ENCODE measurements at places on chromosomes 3 and 15.

GRCh38 chr15:66542896-66543295 is 22.9 kb downstream of the LCTL start:
- DNase-seq: no peak

DNA sequence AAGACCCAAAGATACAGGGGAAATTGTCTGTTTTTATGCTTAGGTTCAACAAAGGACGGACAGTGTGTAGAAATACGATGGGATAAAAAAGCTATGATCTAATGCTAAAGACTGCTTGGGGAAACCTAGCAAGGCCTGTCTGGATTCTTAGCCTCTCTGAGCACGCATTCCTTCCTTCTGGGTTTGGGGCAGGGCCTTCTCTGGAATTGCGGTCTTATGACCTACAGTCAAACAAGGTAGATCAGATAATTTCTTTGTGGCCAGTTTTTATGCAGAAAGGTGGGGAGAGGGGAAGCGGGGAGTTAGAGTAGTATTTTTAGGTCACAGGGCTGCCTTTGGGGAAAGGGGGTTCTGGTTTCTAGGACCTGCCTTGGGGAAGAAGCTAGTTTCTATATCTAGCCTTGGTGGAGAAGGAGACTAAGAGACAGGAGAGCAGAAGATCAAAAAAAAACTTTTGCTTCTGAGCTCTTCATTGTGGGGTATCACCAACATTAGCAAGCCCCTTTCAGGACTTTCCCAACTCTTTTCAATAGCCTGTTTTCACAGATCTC is 39.1 kb upstream of the LIPC start:
- no peak for DNase-seq

DNA sequence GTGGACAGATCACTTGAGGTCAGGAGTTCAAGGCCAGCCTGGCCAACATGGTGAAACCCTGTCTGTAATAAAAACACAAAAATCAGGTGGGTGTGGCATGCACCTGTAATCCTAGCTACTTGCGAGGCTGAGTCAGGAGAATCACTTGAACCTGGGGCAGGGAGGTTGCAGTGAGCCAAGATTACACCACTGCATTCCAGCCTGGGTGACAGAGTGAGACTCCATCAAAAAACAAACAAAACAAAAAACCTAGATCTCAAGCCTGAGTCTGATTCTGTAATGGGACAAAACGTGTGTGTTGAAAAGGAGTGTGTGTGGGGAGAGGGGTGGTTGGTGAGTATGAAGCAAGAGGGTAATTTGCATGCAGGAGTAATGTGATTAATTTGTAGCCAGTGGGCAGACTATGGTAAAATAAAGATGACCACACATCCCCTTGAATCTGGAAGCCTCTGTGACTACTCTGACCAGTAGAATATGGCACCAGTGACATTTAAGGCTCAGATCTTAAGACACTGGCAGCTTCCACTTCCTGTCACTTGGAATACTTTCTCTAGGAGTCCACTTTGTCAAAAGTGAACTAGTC is 18.4 kb upstream of the OPA1 start:
- no peak for DNase-seq

DNA sequence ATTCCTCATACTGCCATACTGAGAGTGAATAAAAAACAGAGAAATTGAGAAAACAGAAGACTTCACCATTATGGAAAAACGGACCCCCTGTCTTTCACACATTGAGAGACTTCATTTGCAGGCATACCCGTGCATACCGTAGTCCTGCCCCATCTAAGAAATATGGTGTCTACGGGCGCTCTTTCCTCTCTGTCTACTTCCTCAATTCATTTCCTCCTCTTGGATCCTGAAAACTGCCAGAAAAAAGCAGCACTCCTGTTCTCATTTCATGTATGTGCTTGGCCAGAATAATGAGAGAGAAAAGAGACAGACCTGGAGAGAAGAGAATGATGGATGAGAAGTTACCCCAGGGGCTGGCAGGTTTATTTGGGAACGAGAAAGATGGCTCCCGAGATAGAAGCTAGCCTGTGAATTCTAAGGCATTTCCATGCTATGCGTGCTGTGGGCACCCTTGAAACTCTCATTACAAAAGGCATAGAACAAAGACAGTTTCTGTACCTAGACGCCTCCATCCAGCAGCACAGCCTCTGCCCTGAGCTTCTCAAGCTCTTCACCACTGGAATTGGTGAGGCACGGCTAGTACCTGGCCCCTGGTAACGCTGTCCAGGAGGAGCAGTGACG is 62.5 kb upstream of the EPHB3 start:
- no peak for DNase-seq
